GM12864 (cell line): ENCODE measurements at places on chromosomes 5 and 9.

GRCh38 chr9:4604678-4605095, 57.4 kb upstream of the PLPP6 start:
- peak; percentile 66 for DNase-seq

GRCh38 chr9:112285056-112285455, 48.4 kb downstream of the PTBP3 start:
- DNase-seq, result no peak

DNA sequence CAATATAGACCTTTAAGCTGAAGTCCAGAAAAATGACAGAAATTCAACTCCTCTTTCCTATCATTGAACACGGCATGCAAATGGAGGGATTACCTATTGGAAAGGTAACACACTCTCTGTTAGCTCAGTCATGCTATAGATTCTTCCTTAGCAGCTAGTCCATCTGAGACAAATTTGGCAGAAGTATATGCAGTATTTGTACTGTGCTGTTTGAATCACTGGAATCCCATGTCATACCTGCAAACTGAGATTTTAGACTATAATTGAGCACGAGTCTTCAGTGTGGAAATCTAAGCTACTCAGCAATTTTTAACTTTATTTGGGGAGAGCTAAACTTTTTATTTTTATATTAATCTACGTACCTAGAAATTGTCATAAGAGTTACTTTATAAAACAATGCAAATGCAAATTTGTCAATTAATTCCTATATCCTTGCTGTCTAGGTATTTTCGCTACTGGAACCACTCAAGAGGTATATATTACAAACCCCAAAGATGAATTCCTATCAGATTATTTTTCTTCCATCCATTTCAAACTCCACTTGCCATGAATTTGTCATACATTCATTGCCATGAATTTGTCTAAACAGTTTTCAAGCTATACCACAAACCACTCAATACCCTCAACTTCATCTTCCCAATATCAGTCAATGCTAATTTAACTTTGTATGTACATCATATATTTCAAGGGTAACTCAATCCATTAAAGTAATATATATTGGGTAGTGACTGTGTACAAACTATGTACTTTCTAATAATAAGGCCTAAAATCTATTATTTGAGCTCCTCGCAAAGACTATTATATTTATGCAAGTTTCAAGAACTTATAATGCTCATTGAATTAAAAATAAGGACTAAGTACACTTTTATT, 224.8 kb downstream of the MEF2C start:
- no peak for DNase-seq

- no peak for DNase-seq
Observed at GRCh38 chr5:33650911-33651310, 210.1 kb downstream of the TARS1 start.

DNA sequence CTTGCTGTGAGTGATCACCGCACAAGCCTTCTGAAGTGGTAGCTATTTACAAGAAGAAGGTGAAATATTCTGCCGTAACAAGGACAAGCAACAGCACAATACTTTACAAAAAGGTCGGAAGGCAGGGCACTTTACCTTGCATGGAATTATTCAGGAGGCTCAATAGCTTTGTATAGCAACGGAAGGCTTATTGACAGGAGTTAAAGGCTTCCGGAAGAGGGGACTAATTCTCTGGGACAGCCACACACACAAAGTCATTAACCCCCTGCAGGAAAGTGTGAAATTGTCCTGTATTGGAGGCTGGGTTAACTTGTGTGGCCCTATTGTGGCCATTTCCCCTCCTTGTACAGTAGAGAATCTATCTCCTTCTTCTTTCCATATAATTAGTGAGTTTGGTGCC, 199.3 kb upstream of the SEMA6A start:
- no peak for DNase-seq

DNA sequence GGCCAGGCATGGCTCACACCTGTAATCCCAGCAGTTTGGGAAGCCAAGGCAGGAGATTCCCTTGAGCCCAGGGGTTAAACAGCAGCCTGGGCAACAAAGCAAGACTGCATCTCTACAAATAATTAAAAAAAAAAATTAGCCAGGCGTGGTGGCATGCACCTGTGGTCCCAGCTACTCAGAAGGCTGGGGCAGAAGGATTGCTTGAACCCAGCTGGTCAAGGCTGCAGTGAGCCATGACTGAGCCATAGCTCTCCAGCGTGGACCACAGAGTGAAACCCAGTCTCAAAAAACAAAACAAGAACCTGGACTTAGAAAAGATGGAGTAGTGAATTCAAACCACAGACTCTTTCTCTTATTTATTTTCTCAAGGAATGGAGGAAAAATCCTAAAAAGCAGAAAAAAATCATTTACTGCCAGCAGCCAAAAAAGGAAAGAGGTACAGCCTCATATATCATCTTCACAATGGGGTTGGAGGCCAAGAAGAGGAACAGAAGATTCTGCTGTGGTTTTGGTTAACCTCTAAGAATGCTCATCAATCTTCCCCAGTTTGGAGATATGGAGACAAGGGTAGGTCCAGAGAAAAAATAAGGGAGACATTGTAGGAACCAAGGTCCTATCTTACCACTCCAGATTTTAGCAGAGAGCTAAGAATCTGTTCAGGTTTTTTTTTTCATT, 40.0 kb upstream of the MYO10 start:
- DNase-seq, result no peak

DNA sequence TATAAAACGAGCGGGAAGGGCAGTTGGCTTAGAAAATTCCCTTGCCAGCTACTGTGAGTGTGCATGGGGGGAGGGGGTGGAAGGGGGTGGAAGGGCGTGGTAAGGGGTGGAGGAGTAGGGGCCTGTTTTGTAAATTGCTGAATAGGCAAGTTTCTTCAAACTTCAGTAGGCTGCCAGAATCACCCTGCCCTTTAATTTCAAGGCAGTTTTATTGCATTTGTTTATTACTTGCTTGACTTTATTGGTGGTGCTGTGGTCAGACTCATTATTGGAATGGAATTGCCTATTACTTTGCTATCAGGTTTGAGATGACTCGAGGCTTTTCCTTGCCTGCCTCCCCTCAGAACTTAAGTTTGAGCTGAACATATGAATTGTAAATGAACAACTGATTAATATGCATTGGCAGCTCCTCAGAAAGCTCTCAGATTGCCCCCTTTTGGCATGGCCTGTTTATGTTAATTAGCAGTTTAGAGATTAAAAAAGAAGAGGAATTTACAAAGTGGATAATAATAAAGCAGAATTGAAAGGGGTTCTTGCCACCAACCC, 76.0 kb downstream of the SEMA6A start:
- no peak for DNase-seq

DNA sequence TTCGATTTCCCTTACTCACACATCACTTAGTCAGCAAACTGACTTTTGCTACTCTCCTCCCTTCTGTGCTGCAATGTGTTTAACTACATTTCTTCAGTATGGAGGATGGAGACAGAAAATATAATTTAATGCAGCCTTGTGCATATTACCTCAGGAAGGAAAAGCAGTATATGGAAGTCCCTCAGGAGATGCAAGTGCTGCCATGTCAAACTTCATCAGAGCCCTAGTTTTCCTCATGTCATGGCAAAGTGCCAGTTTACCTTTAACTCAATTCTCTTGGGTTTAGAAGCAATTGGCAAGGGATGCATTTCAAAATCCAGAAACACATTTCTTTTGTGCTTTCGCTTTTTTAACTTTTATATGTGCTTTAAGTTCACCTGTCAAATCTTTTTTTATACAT, 365.4 kb downstream of the ISL1 start:
- no peak for DNase-seq

DNA sequence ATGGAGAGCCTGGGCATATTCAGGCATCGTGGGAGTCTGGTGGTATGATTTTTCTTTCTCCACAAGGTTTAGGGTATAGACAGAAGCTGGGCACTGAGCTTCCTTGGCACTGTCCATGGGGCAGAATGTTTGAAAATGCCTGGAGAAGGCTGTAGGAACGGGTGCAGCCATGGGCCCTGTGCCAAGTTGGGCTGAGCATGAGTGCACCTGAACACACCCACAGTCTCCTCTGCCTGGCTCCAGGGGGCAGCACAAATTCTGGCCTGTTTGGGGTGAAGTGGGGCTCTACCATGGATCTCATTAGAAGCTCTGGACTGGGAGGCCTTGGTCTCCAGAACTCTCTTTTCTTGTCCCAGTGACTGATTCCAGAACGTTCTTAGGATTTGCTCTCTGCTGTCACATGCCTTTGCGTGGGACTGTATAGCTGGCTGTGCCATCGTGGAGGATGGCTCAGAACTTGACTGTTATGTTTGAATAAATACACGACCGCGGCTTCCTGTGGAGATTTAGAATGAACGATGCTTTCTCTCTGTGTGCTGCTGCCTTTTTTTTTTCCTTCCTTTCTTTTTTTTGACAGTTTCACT, 229.8 kb downstream of the FANCC start:
- DNase-seq, result no peak

- DNase-seq, result no peak
Observed at GRCh38 chr5:160516696-160517530, 95.3 kb downstream of the PTTG1 start.

DNA sequence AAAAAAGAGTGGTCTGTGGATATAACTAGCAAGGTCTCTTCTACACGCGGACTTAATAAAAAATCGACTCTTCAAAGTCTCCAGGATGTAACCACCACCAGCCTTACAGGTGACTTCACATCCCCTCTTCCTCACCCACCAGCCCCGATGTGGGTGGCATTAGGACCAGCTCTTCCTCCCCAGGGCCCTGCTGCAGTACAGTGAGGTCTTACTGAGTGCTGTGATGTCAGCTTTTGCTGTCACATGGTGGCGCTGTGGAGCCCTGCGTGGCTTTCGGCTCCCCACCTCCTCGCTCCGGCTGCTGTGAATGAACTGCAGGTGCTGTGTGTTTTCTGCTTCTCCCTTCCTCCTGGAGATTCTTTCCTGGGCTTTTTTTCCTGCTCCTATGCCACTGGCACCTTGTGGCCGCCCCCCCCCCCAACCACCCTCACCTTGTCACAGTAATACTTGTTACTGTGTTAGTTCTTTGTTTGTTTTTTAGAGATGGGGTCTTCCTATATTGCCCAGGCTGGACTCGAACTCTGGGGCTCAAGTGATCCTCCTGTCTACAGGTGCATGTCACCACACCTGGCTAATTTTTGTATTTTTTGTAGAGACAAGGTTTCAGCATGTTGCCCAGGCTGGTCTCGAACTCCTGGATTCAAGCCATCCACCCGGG, 15.8 kb upstream of the RAPGEF1 start:
- no peak for DNase-seq

- DNase-seq, result peak; percentile 72
Observed at GRCh38 chr9:131676431-131676972, 63.4 kb downstream of the RAPGEF1 start.

DNA sequence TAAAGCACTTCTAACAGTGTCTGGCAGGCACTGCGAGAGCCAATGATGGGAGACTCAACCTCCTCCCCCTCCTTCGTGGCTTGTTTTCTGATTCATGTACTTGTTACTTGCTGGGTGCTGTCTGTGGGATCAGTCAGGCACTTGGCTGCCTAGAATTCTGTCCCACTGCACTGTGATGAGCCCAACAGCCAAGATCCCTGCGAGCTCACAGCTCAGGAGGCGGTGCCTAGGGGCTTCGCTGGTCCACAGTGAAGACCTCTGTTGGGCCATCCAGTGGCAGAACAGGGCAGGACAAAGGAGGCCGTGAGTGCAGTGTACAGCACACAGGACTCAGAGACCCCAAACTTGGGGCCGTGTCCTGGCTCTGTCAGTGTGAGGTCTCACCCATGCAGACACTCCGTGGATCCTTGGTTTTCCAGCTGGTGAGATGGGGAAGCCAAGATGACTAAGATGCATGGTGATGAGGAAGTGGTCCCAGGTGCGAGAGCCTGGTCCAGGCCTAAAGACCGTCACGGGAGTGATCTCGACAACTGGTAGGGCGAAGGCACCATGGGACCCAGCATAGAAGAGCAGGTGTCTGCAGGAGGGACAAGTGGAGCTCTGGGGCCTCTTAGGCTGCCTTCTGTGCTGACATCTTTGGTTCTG, 19.5 kb downstream of the MYMK start:
- no peak for DNase-seq

DNA sequence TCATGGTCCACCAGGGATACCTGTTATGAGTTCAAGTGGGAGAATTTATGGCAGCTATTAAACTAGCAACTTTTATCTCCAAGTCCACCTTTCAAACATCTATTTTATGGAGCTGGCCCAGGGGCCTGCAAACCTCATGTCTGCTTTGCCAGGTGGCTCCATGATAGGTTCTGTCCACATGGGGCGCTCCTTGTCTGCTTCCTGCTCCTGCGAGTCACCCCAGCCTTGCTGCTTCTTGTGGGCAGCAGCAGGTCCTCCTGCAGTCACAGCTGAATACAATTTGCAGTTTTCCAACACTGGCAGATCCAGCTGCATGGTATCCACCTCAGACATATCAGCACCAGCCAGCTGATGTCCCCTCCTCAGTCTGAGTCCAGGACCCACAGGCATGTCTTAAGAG, 39.6 kb upstream of the FRRS1L start:
- no peak for DNase-seq

GRCh38 chr5:106415541-106415940, 1255.2 kb downstream of the EFNA5 start:
- no peak for DNase-seq

DNA sequence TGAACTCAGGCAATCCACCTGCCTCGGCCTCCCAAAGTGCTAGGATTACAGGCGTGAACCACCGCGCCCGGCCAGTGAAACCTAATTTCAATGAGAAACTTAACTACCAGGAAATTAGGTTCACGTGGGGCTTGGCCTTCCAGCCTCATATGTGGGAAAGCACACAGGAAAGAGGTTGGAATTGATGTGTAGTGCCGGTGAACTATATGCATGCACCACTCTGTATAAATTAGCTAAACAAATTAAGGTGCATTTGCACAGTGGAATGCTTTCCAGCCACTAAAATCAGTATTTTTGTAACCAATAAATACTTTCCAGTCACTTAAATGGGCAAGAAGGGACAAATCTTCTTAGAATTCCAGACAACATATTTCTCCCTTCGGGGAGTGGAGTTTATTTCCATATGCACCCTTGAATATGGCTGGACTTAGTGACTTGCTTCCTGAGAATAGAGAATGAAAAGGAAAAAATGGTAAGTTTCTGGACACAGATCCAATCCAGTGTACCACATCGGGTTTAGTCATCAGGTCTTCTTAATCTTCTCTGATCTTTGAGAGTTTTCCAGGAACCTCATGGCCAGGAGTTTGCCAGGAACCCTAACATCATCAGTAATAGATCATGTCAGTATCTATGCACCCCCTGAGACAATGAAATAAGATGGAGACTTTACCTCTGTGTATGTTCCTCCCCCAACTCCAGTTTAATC, 24.9 kb downstream of the ATOX1 start:
- no peak for DNase-seq

GRCh38 chr5:32790411-32790951, 79.4 kb downstream of the NPR3 start:
- no peak for DNase-seq
